ENCODE measurements at places on chromosomes 3 and 15.

- no peak for DNase-seq
Measured at GRCh38 chr15:101193120-101193644, 58.7 kb downstream of the CHSY1 start.

- no peak for DNase-seq
Measured at GRCh38 chr3:8638994-8639658, 5.5 kb downstream of the SSUH2 start.

DNA sequence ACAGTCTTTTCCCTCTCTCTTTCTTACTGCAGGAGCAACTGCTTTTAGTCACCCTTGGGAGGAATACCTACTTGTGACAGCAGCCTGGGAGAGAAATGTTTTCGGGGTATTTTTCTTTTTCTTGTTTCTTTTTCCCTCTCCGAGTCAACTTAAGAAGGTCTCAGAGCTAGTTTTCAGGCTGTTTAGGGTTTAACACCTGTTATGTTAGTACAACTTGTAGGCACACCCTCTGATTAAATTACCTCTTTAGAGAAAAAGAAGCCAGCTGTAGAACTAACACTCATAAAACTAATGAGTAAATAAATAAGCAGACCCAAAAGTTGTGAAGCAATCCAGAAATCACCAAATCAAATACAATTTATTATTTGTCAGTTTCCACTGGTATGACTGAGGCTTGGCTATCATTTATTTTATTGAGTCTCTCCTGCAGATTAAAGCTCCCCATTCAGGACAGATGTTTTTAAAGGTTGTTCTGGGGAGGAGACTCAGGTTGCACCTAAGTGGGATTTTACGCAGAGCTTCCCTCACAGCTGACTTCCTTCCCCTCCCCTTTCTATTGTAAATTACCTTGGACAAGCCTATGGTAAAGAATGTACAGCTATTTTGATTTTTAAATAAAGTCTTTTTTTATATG is 112.5 kb downstream of the FOXB1 start:
- DNase-seq = no peak

GRCh38 chr3:74273555-74274402 is 340.7 kb downstream of the CNTN3 start:
- DNase-seq = no peak

- DNase-seq = no peak
Measured at GRCh38 chr3:16523778-16524177, 10.3 kb upstream of the RFTN1 start.

- no peak for DNase-seq
Measured at GRCh38 chr3:139934613-139935015, 371 bp upstream of the CLSTN2 start.

GRCh38 chr3:161274691-161275298 is 53.7 kb downstream of the NMD3 start:
- DNase-seq = peak; percentile 4

- DNase-seq = no peak
Measured at GRCh38 chr15:39096608-39097205, 484.2 kb upstream of the THBS1 start.

GRCh38 chr15:74200412-74200815 is 2.2 kb downstream of the STRA6 start:
- no peak for DNase-seq

GRCh38 chr3:112319516-112320276 is 13.3 kb upstream of the CD200 start:
- DNase-seq = no peak

- DNase-seq = no peak
Measured at GRCh38 chr3:142976621-142977398, 13.3 kb upstream of the PAQR9 start.

DNA sequence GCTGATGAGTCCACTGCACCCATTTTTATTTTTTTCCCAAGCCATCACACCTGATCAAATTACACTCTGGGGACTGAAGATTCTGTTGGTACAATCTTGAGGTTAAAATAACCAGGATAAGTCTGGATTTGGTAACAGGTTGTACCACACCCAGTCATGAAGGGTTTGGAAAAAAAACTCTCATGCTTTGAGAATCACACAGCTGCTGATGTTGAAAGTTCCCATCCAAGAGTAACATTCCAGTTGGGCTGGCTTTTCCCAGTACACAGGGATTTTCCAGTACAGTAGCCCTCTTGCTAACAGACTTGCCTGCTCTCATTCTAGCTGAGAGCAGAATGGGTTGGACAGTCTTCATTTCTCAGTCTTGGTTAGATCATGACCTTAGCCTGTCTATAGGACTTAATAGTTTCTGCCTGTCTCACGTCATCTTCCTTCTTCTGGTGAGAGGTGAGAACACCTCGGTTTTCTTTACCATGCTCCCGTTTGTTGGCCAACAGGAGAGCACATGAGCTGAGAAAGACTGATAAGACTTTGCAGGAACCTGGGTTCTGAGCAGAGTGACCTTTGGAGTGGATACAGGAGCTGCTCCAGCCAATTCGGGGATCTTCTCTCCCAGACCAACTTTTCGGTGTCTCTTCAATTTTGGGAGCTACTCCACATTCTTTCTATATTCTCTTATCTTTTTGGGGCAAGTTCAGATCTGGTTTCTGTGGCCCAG is 300.1 kb upstream of the LYSMD4 start:
- no peak for DNase-seq

DNA sequence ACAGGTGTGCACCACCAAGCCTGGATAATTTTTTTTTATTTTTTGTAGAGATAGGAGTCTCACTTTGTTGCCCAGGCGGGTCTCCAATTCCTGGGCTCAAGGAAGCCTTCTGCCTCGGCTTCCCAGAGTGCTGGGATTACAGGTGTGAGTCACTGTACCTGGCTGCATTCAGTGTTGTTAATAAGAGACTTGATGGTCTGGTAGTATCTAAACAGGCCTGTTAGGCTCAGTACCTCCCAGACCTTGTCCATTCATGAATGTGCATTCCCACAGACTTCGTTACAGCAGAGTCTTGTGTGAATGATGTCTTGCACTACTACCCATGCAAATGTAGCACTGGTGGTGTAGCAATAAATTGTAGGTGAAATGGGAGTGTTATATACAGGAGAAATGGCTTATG is 17.7 kb downstream of the CMTM8 start:
- DNase-seq = no peak

DNA sequence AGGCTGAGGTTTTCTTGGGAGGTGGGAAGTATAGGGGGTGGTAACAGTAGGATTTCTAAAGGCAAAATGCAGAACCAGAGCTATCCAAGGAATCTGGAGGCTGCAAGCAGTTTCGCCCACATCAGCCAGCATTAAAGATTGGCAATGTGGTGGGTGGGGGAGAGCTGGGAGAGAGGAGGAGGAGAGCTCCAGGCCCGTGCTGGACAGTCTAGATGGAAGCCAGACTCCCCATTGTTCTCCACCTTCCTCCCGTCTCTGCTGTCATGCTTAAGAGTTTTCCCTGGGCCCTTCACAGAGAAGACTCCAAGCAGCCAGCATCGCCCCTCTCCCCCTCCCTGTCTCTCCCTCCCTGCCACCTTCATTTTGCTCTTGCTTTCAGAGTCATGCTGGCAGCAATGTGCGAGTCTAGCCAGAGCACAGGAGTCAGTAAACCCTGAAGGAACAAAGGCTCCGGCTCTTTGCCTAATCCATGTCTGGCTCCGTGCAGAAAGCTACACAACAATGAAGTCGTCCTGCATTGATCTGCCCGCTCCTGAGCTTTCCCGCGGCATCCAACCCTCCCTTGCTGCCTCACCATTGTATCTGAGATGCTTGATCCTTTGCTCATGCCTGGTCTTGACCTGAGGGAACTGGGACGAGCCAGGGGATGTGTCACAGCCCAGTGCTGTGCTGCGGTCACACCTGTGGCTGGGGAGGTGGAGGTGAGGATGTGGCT is 282.9 kb downstream of the NTRK3 start:
- DNase-seq = no peak

DNA sequence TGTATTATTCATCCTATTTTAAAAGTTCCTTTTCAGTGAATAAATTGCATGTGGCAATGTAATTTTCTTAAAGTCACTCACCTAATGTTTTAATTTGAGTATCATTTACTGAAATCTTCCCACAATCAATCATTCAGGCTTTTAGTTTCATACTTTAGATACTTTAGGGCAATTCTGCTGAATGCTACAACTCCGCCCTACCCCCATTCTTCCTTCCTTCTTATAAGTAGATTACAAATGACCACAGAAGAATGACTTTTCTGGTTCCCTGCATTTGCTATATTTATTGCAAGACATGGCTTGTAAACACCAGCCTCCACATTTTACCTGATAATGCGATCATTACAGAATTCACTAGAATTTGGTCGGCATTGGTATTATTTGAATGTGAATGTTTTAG is 1061.9 kb downstream of the FHIT start:
- DNase-seq = no peak

DNA sequence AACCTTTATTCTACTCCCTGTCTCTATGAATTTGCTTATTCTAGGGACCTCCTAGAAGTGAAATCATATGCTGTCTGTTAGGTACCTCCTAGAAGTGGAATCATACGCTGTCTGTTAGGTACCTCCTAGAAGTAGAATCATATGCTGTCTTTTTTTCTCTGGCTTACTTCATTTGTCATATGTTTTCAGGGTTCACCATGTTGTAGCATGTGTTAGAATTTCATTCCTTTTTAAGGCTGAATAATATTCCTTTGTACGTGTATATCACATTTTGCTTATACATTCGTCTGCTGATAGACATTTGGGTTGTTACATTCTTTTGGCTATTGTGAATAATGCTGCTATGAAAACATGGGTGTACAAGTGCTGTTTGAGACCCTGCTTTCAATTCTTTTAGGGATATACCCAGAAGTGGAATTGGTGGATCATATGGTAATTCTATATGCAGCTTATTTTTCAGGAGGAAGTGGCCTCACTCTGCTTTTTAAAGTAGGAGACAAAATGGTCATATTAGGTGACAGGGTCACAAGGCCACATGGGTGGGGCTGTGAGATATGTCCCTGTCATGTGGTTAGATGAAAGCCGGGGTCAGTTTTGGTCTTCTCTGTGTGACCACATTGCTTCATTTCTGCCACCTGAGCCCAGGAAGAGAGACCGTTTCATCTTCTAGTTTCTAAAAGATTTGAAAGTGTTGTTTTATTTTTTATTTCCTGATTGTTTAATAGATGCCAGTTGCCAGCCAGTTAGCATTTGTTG is 76.7 kb downstream of the FLNB start:
- DNase-seq = no peak

GRCh38 chr3:189278221-189278620 is 106.5 kb downstream of the TPRG1 start:
- DNase-seq = no peak

GRCh38 chr3:32733631-32734229 is 48.7 kb downstream of the CNOT10 start:
- no peak for DNase-seq
